ENCODE measurements at places on chromosomes 7 and 10.

GRCh38 chr7:2876031-2876731, 32.1 kb upstream of the GNA12 start:
- no peak for DNase-seq

- DNase-seq = no peak
Observed at GRCh38 chr7:116863936-116864500, 1.6 kb downstream of the CAPZA2 start.

DNA sequence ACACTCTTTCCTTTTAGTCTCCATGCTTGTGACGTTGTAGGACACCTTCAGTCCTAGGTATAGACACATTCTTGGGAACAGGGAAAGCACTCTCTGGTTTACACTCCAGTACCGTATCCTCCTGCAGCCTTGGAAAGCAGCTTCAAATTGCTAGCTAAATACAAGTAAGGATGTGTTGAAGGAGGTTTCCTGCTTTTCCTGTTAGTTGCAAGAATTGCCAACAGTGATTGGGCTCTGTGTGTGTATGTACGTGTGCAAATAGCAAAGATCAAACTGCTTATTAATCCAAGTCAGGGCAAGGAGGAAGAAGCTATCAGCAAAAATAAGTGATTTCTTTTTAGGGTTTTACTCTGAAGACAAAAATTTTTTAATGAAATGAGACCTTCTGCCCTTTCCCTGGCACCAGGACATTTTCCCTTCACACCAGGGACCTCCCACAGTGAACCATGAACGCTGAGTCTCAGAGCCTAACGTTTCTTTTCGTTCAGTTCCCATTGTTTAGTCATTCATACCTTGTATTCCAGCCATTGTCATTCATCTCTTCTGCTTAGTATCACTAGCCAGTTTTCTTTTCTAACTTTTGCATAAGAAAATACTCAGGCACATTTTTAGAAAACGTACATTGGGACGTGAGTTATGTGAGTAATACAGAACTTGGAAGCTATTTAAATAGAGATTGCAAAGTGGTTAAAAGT, 36.9 kb upstream of the AUTS2 start:
- no peak for DNase-seq

- DNase-seq = no peak
Observed at GRCh38 chr7:122304319-122304975, at the start of gene FEZF1. TSS of gene FEZF1 (minus strand) at chr7:122304750. CDS start at chr7:122304437, 313 bp downstream.

DNA sequence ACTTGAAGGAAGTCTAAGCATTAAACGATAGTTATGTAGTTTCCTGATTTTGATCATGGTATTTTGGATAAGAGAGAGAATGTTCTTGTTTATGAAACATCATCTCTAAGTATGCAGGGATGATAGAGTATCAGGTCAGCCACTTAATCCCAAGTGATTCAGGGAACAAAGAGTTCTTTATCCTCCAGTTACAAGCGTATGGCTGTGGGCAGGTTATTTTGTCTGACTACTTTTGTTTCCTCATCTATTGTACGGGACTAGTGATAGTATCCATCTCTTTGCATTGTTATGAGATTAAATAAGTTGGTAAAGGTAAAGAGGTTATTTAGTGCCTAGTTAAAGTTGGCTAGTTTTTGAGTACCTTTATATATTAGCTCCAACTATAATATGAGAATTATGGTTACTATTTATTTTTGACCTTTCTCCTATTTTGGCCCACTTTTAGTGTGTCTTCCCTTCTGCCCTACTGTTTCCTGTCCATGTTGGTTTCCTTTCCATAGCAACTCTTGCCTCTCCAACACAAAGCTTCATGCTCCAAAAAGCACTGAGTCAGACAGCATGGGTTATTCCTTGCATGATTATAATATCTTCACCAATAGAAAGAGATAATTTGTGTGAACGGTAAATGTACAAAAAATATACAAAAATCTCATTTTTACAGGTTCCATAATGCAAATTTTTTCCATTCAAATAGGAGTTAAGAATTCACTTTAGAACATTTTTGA, 65.4 kb downstream of the SP8 start:
- no peak for DNase-seq

GRCh38 chr10:99233000-99233688, 2.5 kb downstream of the HPSE2 start:
- no peak for DNase-seq

GRCh38 chr7:151389096-151389767, 20.6 kb downstream of the WDR86 start:
- no peak for DNase-seq

GRCh38 chr7:41886901-41887311, 184.0 kb upstream of the INHBA start:
- no peak for DNase-seq

- DNase-seq = no peak
Observed at GRCh38 chr7:1922071-1922869, 252.2 kb downstream of the ELFN1 start.

GRCh38 chr7:3998060-3998459, 684.0 kb upstream of the FOXK1 start:
- DNase-seq = no peak

DNA sequence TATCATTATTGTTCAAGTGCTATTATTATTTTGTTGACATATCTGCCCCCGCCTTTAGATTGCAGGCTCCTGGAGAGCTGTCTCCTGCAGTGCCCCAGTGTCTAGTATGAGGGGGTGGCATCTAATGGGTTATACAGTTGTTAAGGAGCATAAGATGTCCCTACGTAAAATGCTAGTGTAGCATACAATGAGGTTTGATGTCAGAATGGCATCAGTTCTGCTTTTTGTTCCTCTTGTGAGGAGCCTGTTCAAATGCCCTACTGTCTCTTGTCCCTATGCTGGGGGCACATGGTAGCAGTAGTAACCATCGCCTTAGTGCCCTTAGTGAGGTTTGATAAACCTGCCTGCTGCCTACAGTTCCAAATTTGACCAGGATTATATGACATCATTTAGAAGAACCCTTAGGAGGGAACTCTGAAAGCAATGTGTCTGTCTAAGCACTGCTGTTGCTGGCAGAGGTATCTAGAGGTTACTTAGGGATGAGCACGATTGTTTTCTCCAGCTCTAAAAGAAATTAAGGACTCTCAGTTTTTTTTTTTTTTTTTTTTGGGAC, 9.7 kb downstream of the CREM start:
- DNase-seq = no peak

GRCh38 chr7:36781011-36781738, 56.9 kb upstream of the AOAH start:
- DNase-seq = no peak

GRCh38 chr7:114663502-114663901, 248.9 kb downstream of the FOXP2 start:
- DNase-seq = no peak

Data from hippocampal formation (tissue), 2 donors.